Stimulated activated CD4-positive, alpha-beta T cell treated with anti-CD3 and anti-CD28 coated beads, Interleukin-1b, Interleukin-23, amount 100 ng/mL, for 24 hours (primary cell): ENCODE measurements at places on chromosomes 5 and 9.
A peak's percentile ranks its signal among the peaks of the same experiment; 100 is the strongest.

DNA sequence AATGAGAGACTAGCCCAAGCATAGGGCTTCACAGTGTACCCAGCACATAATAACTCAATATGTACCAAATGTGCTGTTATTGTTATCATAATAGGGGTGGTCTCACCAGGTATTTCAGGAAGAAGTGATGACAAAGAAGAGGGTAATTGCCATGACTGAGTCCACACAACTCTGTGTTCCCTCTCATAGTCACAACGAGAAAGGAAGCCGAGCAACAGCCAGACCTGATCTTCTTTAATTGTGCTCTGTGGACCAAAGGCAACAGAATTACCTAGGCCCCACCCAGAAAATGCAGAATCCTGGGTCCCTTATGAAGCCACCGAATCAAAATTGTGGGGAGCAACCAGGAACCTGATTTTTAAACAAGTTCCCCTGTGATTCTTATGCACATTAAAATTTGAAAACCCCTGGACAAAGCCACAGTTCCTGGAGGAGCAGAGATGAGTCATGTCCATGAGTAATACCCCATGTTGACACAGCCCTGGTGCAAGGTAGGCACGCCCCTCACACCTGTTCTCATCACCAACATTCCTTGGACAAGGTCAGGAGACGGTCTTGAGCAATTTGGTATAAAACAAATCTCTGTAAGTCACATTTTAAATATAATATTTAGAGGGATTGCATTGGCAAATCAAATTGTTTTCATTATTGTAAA is 5.2 kb downstream of the FGF1 start:
- no peak for DNase-seq

GRCh38 chr5:58710871-58711270 is 128.0 kb downstream of the RAB3C start:
- DNase-seq, result no peak

DNA sequence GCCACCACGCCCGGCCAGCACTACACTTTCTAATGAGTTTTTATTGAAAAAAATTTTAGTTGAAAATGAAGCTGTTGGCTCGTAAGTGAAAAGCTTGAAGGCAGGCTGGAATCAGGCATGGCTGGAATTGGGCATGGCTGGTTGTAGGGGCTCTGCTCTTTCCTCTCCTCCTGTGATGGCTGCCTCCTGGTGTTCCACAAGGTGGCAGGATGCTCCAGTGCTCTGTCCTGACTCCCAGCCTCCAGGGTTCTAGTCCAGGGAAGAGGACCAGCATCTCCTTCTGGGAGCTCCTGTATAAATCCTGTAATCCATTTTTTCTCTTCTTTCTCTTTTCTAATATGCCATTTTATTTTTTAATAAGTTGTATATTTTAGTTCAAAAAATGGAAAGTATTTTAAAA is 57.2 kb upstream of the DHFR start:
- no peak for DNase-seq

- DNase-seq, result no peak
Observed at GRCh38 chr5:179819296-179820126, 1.2 kb upstream of the SQSTM1 start.

DNA sequence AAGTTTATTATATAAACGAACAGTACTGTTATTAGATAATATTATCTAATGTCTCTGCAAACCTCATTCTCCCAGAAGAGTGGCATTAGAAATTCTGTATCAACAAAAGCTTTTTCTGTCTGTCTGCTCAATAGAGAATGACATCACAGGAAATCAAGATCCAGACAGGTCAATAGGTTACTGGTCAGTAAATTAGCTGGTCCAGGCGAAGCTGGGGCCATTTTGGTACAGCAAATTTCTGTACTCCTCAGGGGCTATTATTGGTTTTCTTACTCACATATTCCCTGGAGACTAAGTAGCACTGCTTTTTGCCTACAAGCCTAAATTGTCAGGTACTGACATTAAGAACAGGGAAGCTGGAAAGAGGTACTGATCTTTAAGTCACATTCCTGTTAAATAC is 80.5 kb downstream of the PLPP1 start:
- no peak for DNase-seq

GRCh38 chr9:94611638-94612068 is 18.0 kb upstream of the FBP2 start:
- no peak for DNase-seq

DNA sequence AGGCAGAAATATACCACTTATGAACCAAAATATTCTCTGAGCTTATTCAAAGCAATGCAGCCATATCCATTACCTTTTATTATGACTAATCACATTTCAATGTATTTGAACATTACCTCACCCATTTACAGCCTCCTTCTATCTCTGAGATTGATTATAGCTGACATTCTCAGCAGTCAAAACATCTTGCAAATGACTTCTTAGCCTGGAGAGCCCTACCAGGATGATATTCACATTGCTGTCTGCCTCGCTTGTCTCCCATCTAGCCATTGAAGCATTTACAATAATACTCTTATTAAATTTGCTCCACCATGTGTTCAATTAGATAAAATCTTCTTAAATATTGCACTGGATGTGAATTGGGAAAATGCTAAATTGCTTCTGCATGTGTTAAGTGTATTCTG is 1879.9 kb upstream of the ACO1 start:
- no peak for DNase-seq

- DNase-seq, result no peak
Observed at GRCh38 chr9:15189481-15189880, 117.5 kb downstream of the TTC39B start.

- DNase-seq, result no peak
Observed at GRCh38 chr5:122112733-122113558, 16.4 kb upstream of the ZNF474 start.

- no peak for DNase-seq
Observed at GRCh38 chr9:19397845-19398244, 11.0 kb upstream of the ACER2 start.

GRCh38 chr9:134641173-134641989 is at the start of gene COL5A1:
TSS of gene COL5A1 (plus strand) at chr9:134641803. CDS start at chr9:134642188, 385 bp downstream.
- DNase-seq, result peak; percentile 33

DNA sequence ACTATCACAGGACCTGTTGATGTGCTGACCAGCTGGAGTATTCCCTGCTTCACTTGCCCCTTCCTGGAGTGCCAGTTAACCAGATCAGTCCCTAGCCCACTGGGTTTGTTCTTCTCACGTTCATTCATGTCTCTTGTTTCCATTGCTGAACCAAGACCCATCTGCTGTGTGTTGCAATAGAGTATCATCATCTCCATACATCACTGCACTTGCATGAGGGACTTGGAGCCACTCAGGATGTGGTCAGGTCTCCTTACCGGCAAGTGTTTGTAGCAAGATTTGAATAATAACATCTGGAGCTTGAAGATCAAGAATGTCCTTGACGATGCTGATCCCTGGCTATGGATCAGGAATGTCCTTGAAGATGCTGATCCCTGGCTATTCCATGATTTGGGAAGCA is 358.6 kb downstream of the IRX1 start:
- no peak for DNase-seq

- no peak for DNase-seq
Observed at GRCh38 chr5:8843771-8844170, 702.1 kb downstream of the SEMA5A start.

DNA sequence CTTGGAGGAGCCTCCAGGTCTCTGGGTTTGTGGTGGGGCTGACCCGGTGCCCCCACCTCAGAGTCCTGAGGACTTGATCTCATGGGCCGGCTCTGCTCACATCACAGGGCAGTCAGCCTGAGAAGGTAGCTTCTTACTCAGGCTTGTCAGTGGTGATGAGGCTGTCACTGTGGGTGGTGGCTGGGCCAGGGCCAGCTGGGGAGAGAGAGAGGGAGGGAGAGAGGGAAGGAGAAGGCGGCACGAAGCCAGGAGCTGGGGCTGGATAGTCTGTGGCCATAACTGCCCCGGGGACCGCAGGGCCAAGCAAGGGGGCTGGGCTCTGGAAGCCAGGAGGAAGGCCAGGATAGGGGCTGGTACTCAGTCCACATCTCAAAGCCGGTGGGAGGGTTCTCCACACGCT is 6.5 kb downstream of the NTNG2 start:
- DNase-seq, result no peak

GRCh38 chr5:163440954-163441353 is 3.6 kb downstream of the CCNG1 start:
- DNase-seq, result no peak

DNA sequence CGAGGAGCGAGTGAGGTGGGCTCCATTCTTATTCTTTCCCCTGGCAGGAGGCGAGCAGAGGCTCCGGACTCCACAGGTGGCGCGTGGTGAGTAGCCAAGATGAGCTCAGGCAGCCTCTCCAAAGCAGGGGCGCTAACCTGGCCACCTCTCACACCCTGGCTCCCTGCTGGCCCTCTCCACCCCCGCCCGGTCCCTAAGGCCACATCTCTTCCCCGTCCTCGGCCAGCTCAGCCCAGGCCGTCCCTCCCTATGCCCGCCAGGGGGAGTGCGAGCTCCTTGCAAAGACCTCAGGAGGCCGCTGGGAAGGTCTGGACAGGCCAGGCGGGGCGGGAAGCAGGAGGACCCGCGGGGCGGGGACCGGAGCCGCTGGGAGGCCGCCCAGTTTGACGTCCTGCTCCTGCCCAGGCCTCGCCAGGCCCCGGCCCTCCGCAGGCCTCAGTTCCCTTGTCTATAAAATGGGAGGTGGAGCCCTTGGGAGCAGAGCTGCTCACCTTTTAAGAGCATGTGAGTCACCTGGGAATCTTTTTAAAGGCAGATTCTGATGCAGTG is 46.3 kb upstream of the GGTA1 start:
- DNase-seq, result peak; percentile 46

DNA sequence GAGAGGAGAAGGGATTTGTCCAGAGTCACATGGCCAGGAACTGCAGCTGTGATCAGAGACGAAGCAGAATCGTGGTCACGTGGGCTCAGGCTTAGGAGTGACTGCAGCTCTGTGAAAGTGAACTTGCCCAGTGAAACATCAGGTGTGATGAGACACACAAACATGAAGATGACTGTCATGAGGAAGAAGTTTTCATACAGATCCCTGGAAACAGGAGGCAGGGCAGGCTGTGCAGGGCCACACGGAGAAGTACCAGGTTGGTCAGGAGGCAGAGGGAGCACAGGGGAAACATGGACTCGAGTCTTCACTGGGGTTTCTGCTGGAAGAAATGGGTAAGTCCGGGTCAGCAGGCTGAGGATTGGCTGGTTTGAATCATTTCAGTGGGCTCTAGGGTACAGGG is 64.1 kb downstream of the BARX1 start:
- no peak for DNase-seq

GRCh38 chr5:163330723-163331668 is 106.4 kb upstream of the CCNG1 start:
- DNase-seq, result no peak

DNA sequence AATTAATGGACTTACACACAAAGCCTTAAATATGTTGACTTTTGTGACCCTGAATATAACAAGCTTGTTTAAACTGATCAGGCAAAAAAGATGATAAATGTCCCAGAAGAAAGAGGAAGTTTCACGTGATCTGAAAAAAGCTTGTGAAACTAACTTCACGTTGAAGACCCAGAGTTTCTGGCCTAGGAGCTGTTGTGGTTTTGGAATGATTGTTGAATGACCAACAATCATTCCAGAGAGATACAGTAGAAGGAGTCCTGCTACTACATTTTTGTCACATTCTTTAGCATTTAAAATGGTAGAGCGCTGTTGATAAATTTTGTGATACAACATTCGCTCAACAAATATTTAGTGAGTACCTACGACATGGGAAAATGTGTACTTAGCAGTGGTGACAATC is 143.1 kb upstream of the FBN2 start:
- no peak for DNase-seq

- no peak for DNase-seq
Observed at GRCh38 chr9:137602661-137603060, 2.8 kb upstream of the ARRDC1 start.

DNA sequence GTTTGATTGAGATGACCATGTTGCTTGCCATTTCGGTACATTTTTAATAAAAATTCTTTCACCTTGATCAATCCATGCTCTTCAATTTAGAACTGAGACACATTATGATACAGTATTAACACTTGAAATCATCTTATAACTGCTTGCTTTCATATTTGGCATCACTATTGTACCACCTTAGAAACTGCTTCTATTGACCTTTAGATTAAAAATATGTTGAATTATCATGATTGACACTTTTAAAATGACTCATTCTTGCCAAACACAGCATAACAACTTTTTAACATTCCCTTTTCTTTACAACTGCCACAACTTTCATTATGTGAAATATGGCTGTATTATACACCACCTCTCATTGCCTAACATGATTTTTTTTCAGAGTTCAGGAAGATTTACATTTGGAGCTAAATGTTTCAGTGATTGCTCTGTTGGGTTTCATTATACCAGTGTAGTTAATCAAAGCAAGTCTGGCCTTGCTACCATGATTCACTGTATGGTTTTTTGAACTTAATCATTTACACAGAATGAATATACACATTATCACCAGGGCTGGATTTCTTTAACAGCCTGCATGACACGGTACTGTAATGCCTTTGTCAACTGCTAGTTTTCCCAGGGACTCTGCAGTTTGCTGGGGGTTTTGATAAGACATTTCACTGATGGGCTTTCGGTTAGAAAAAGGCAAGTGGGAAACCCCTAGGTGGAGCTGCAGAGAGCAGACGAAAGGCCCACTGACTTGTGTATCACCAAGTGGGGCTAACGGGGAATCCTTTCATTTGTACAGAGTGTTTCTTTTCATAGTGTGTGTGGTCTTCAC is 93.6 kb upstream of the TLE4 start:
- no peak for DNase-seq

DNA sequence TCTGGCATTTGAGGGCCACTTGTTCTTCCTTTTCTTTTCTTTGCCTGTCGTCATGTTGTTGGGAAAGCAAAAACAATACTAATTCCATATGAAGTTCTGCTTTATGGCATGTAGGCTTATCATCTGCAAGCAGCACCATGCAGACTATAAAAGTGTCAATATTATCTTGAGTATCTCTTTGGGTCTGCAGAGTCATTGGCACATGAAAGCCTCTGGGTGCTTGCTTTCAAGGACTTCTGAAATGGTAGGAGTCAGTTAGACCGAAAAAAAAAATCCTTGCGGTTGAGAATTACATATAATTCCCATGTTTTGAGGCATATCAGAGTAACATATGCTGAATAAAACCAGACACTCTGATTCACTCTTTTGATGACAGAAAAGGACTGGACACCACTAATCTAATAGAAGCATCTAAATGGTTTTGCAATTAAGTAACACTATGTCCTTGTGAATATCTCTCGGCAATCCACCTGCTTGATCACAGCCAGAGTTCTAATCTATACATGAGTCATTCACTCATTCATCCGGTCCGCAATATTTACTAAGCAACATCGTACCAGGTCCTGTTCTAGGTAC is 44.4 kb downstream of the GNAQ start:
- DNase-seq, result no peak

DNA sequence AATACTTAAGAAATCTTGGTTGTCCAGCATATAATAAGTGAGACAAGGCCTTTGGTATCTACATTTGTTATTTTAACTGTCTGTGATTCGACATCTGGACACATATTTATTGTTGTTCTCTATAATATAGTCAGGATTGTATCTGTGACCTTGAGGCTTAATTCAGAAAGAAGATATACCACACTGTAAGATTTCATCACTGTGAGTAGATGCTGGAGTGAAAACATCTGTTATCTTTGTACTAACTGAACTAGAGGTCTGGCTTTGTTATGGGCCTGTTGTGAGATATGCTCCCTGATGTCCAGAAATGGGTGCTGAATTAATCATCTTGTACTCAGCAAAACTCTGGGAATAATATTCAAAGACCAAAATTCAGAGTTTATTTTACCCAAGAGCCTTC is 148.5 kb downstream of the ISOC1 start:
- no peak for DNase-seq
